ENCODE measurements at places on chromosomes 6 and 20.

GRCh38 chr6:43739642-43740091 lies 30.3 kb upstream of the VEGFA start:
- no peak for DNase-seq
- H3K27me3 ChIP-seq, result no peaks in the 10 kb centered on the region
- no peaks in the 10 kb centered on the region for H3K4me1 ChIP-seq
- no peak overlapping the region for H3K27ac ChIP-seq
- no peaks in the 10 kb centered on the region for H3K36me3 ChIP-seq

- no peak for DNase-seq
- peaks cover 4% of the 10 kb centered on the region for H3K36me3 ChIP-seq
- H3K27me3 ChIP-seq, result no peaks in the 10 kb centered on the region
Observed at GRCh38 chr6:138405816-138406413, 1.9 kb downstream of the HEBP2 start.

GRCh38 chr6:52423971-52424381 lies 3.8 kb downstream of the EFHC1 start:
- no peak overlapping the region for H3K4me3 ChIP-seq
- H3K4me1 ChIP-seq, result no peaks in the 10 kb centered on the region
- no peak for DNase-seq
- peak overlapping the region; percentile 44 for H3K27ac ChIP-seq
- H3K27me3 ChIP-seq, result no peaks in the 10 kb centered on the region

DNA sequence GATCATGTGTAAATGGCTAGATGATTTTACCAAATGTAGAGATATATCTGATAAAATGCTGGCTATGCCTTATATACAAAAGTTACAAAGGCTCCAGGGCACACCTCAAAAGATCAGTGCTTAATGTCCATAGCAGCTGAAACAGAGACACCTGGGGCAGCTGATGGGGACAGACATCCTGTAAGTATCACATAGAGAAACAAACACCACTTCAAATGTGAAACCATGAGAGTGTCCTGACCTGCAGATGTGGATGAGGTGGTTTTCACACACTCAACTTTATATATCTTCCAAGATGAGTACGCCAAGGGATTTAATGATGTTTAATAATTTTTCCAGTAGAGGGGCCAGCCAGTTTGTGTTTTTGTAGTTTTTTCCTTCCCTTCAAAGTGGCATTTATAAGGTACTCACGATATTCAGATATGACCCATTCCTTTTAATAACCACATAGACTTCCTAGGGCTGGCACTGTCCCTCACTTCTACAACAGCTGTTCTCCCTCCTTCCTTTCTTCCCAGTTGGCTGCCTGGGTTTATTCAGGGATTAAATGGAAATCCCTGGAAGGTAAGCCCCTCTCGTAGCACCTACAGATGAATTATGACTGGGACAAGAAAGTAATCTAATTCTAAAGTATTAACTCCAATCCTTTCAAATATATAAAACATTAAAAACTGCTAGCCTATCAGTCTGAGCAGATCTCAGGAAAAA lies 50.3 kb upstream of the MCM9 start:
- DNase-seq, result no peak
- H3K4me3 ChIP-seq, result no peak overlapping the region
- no peak overlapping the region for H3K27ac ChIP-seq

GRCh38 chr6:83352424-83353061 lies 78.3 kb downstream of the ME1 start:
- H3K27me3 ChIP-seq, result no peaks in the 10 kb centered on the region
- H3K4me3 ChIP-seq, result no peak overlapping the region
- no peak for DNase-seq
- H3K4me1 ChIP-seq, result no peaks in the 10 kb centered on the region

DNA sequence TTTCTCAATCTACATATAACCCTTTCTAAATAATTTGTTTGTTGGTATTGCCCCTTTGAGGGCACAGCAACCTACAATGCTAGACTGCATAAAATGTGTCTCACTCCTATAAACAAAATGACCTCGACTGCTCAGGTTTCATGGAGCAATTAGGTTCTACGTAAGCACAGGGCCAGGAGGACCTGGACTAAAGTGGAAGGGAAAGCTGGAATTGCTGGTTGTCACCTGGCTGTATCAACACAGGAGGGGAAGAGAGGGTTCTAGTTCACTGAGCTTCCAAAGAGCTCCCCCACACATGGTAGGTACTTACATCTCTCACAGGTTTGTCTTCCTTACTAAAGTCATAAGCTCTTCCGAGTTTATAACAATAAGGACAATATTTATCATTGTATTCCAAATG lies 51.0 kb downstream of the NCOA6 start:
- DNase-seq, result no peak
- no peaks in the 10 kb centered on the region for H3K27me3 ChIP-seq
- H3K27ac ChIP-seq, result no peak overlapping the region
- peaks cover 4% of the 10 kb centered on the region for H3K36me3 ChIP-seq

DNA sequence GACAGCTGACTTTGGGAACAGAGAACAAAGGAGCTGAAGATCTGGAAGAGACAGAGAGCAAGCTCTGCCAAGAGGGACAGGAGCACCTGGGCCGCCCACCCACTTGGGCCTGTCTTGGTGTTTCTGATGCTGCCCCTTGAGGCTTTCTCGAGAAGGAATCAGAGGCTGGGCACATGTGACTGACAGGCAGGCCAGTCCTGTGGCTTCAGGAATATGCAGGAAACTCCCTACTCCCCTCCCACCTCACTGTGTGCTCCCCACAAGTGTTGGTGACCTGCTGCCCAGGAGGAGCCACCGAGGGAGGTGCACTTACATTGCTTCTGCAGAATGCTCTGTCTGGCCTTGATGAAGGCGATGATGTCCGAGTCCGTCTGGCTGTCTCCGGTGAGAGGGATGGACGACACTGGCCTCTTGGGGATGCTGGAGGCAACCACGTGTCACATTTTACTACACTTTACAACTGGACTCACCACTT lies 20.9 kb upstream of the KCNK16 start:
- no peak for DNase-seq
- H3K27me3 ChIP-seq, result no peaks in the 10 kb centered on the region
- H3K36me3 ChIP-seq, result no peaks in the 10 kb centered on the region
- H3K4me3 ChIP-seq, result no peak overlapping the region
- H3K27ac ChIP-seq, result no peak overlapping the region

DNA sequence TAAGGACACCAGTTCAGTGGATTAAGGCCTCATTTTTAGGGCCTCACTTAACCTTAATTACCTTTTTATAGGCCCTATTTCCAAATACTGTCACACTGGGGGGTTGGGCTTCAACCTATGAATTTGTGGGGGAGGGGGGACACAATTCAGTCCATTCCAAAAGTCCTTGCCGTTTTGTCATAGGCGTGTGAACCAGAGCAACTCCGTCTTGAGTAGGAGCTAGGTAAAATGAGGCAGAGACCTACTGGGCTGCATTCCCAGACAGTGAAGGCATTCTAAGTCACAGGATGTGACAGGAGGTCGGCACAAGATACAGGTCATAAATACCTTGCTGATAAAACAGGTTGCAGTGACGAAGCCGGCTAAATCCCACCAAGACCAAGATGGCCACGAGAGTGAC lies 113.5 kb upstream of the SNX9 start:
- DNase-seq, result no peak
- H3K4me1 ChIP-seq, result no peaks in the 10 kb centered on the region
- no peaks in the 10 kb centered on the region for H3K27me3 ChIP-seq
- H3K27ac ChIP-seq, result no peak overlapping the region
- H3K36me3 ChIP-seq, result no peaks in the 10 kb centered on the region
- no peak overlapping the region for H3K4me3 ChIP-seq

DNA sequence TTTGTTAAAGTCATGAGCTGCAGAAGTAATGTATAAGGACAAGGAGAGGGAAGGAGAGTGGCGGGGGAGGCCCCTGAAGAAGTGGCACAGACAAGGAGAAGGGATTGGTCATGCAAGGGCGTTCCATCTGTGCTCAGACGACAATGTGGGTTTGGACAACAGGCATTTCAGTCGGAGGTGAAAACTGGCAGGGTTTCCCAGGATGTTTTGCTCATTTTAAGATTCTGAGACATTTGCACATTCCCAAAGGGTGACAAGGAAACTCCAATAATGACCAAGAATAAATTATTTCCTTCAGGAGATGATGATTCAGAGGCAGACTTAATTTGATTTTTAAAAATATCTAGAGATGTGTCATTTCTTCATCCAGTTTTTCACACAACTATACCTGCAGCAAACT lies 181.8 kb downstream of the HIVEP2 start:
- no peak for DNase-seq
- no peaks in the 10 kb centered on the region for H3K27me3 ChIP-seq
- H3K4me3 ChIP-seq, result no peak overlapping the region
- no peaks in the 10 kb centered on the region for H3K4me1 ChIP-seq

DNA sequence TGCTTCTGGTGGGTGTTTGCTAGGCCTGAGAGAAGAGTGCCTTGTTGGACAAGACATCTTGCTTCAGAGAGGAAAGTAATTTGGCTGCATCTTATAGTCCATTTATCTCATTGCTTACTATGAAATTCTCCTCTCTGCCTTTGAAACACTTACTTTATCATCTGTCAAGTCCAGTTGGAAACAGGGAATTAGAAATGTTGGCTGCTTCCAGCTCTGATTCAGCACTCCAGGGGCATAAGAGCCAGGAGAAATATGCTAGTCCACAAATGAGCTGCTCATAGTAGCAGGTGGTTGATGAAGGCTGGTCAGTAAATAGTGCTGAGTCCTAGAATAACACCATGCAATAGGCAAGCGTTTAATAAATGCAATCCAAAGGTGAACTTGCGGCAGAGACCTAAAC lies 227.1 kb downstream of the SLC35F1 start:
- DNase-seq, result no peak
- no peaks in the 10 kb centered on the region for H3K36me3 ChIP-seq
- no peaks in the 10 kb centered on the region for H3K27me3 ChIP-seq
- no peak overlapping the region for H3K4me3 ChIP-seq
- H3K4me1 ChIP-seq, result no peaks in the 10 kb centered on the region

GRCh38 chr6:153015094-153015640 lies 12.7 kb upstream of the MTRF1L start:
- no peak overlapping the region for H3K4me3 ChIP-seq
- no peaks in the 10 kb centered on the region for H3K36me3 ChIP-seq
- H3K4me1 ChIP-seq, result no peaks in the 10 kb centered on the region
- no peaks in the 10 kb centered on the region for H3K27me3 ChIP-seq
- no peak overlapping the region for H3K27ac ChIP-seq

DNA sequence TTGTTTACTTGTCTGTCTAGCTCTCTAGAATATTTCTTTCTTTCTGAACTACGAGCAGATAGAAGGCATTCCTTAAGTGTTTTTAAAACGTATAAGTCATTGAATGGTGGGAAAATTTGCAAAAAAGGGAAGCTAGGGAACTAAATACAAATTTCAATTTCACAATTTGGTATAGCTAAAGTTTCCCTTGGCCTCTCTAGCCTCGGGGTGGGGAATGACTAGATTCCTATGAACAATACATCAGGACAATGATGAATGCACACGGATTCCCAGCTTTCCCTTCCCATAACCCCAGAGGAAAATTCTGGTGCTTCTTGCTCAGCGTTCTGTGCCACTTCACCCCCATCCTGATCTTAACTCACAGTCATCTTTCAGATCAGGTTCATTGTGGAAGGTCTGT lies 113.3 kb upstream of the ASF1A start:
- H3K27me3 ChIP-seq, result no peaks in the 10 kb centered on the region
- DNase-seq, result no peak
- no peaks in the 10 kb centered on the region for H3K36me3 ChIP-seq
- no peak overlapping the region for H3K27ac ChIP-seq
- H3K4me1 ChIP-seq, result no peaks in the 10 kb centered on the region

DNA sequence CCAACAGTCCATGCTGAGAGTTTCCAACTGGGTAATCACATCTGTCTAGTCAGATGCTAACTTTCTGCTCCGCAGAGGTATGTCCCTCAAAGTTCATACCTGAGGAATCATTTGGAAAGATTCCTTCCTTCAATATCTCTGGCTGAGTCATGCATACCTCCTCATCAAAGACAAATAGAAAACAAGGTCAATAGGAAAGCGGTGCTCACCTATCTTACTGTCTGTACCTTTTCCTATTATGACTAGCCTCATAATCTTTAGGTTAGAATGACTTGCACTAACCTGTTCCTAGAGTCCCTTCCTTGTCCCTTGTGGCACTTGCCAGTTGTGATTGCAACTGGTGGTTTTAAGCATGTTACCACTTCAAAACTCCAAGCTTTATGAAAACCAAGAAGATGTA lies 78.2 kb upstream of the PTPRK start:
- H3K27me3 ChIP-seq, result no peaks in the 10 kb centered on the region
- no peak overlapping the region for H3K27ac ChIP-seq
- no peak overlapping the region for H3K4me3 ChIP-seq
- H3K36me3 ChIP-seq, result no peaks in the 10 kb centered on the region
- DNase-seq, result no peak

DNA sequence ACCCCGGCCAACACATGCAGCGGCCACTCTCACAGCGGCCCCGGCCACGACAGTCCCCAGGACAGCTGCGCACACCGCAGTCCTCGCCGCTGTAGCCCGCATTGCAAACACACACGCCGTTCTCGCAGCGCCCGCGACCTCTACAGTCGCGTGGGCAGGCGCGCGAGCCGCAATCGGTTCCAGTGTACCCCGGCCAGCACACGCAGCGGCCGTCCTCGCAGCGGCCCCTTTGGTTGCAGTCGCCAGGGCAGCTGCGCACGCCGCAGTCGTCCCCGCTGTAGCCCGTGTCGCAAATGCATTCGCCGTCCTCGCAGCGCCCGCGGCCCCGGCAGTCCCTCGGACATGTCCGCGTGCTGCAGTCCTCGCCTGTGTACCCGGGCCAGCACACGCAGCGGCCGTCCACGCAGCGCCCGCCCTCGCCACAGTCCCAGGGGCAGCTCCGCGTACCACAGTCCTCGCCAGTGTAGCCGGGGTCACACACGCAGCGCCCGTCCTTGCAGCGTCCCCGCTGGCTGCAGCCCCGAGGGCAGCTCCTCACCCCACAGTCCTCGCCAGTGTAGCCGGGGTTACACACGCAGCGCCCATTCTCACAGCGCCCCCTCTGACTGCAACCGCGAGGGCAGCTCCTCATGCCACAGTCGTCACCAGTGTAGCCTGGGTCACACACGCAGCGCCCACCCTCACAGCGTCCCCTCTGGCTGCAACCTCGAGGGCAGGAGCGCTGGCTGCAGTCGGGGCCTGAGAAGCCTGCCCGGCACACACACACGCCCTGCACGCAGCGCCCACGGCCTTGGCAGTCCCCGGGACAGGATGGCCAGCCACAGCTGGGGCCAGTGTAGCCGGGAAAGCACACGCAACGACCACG lies 12.5 kb downstream of the TNXB start:
- no peak for DNase-seq
- no peaks in the 10 kb centered on the region for H3K4me1 ChIP-seq
- no peak overlapping the region for H3K27ac ChIP-seq

Data from breast epithelium (tissue), 4 donors.